NCI-H1092 treated with DMSO at 0.1 percent for 48 hours (cell line): ENCODE measurements at places on chromosomes 11 and 22.

DNA sequence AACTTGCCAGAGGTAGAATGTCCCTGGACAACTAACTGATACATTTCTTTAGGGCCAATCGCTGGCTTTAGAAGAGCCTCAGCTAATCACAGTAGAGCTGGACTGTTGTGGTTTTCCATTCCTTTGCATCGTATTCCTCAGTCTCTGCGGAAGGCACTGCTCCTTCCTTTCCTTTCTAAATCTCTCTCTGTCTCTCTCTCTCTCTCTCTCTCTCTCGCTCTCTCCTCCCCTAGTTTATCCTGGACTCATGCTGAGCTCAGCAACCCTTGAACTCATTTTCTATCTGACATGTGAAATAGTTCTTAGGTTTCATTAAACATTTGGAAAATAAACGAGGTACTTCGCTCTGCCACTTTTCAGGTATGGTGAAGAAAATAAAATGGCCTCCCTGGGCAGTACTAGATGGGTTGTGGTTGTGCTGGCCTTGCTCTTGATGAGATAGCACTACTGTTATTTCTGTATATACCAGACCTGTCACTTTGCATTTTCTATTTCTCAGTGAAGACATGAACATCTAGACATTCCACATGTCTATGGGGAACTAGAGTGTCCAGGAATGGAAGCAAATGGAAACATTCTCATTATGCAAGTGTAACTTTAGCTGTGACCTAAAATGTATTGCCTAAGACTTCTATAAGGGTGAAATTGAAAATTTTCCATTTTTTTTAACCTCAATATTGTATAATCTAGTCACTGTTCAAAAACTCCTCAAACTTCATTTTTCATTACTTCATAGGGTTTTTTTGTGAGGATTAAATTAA is 12.0 kb upstream of the SESN3 start:
- DNase-seq: no peak

- no peak for DNase-seq
Measured at GRCh38 chr11:59180168-59180776, 8.3 kb downstream of the DTX4 start.

DNA sequence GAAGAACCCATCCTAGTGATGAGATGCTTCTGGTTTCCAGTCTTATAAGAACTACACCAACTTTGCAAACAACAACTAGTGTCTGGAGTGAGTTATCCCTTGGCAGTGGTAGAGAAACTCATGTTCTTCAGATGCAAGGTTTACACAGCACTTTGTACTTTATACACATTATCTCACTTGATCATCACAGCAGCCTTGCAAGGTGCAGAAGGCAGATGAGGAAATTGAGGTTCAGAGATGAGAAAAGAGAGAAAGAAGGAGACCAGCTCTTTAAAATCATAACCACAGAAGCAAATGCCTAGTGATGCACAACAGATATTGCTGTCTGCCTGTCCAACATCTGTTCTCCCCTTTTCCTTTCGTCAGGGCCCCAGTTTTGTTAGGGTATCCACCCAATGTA is 16.7 kb upstream of the CD44 start:
- no peak for DNase-seq

DNA sequence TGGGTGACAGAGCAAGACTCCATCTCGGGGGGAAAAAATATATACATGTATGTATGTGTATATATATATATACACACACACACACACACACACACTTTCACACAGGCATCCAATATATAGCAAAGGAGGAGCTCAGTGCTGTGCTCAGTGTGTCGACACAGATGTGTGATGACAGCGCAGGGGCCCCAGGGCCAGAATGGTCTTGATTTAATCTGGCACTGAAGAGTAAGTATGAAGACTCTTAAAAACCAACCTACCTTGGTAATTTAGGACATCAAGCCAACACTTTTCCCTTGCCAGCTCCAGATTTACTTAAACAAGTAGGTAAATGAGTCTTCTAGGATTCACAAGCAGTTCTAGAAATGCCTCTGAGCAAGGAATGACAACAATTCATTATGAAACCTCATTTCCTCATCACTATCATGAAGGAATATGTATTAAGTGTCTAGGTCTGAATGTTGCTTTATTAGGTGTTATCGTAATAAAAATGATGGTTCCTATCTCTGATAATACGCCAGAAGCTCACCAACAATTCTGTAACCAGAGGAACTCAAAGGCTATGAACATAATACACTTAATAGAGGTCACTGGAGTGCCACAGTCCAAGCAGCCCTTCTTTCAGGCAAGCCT is 71.5 kb downstream of the SGSM3 start:
- no peak for DNase-seq
